ENCODE measurements at places on chromosomes 3 and 15.

- H3K36me3 ChIP-seq, result no peaks in the 10 kb centered on the region
- H3K4me3 ChIP-seq, result no peak overlapping the region
- H3K4me1 ChIP-seq, result no peaks in the 10 kb centered on the region
- no peak overlapping the region for H3K27ac ChIP-seq
- no peak for DNase-seq
- H3K27me3 ChIP-seq, result no peaks in the 10 kb centered on the region
These were observed 13.1 kb upstream of the FMN1 start for GRCh38 chr15:33207646-33208045.

GRCh38 chr3:33318710-33319380 is 41.6 kb downstream of the FBXL2 start:
- no peak overlapping the region for H3K27ac ChIP-seq
- no peak for DNase-seq
- no peak overlapping the region for H3K4me3 ChIP-seq

GRCh38 chr3:3826521-3826920 is 27.3 kb downstream of the LRRN1 start:
- H3K27me3 ChIP-seq, result no peaks in the 10 kb centered on the region
- no peak for DNase-seq
- H3K27ac ChIP-seq, result no peak overlapping the region
- no peak overlapping the region for H3K4me3 ChIP-seq

DNA sequence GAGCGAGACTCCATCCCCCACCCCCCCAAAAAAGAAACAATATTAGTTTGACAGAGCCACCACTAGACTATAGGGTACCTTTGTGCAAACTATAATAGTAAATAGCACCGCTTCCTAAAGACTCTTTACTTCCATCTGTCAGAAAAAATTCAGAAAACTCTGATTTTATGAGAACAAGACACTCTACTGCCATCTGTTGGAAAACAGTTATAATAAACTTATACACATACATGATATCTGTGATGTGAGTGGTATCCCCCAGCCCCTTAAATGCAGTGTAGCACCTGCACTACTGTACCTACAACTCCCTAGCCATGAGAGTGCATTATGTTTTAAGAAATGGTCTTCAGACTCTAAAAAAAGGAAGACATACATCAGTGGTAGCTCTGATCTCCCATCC is 47.1 kb upstream of the CTDSPL start:
- no peak for DNase-seq
- no peak overlapping the region for H3K27ac ChIP-seq
- no peaks in the 10 kb centered on the region for H3K27me3 ChIP-seq
- no peaks in the 10 kb centered on the region for H3K36me3 ChIP-seq
- no peaks in the 10 kb centered on the region for H3K4me1 ChIP-seq

GRCh38 chr3:153621953-153622352 is 459.9 kb downstream of the RAP2B start:
- no peak overlapping the region for H3K27ac ChIP-seq
- no peaks in the 10 kb centered on the region for H3K36me3 ChIP-seq
- H3K4me1 ChIP-seq, result no peaks in the 10 kb centered on the region

DNA sequence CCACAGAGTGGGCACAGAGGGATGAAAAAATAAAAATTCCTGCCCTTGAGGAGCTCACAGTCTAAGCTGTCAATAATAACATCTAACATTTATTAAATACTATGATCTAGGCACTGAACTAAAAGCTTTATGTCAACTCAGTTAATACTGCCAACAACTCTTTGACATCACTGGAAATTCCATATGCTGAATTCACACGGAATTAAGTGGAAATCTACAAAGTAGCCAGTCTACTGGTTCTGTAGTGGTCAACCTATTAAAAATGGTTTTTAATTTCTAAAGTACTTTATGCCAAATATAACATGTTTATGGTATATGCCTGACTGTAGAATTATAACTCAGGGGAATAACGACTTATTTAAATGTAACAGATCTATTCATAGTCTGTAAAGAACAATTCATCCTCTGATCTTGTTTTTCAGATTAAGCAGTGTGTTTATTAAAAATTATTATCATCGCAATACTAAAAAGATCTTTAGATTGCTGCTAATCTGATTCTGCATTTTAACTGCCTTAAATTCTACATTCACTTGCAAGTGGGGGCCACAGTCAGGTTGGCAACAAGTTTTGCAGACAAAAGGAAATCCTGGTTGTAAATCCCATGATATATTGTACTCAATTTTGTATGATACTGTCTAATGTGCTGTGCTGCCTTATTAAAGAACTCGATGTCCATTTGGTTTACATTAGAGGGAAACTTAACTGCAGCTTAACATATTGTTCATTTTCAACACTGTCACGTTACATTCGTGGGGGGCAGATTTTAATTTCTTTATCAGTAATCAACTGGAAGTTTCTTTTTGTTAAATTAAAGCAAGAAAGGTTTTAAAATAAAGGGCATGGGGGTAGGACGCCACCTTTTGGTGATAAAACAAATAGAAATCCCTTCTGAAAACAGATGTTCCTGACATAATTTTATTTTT is 2.6 kb upstream of the FOXP1 start:
- H3K27ac ChIP-seq, result no peak overlapping the region
- H3K27me3 ChIP-seq, result no peaks in the 10 kb centered on the region
- DNase-seq, result no peak

DNA sequence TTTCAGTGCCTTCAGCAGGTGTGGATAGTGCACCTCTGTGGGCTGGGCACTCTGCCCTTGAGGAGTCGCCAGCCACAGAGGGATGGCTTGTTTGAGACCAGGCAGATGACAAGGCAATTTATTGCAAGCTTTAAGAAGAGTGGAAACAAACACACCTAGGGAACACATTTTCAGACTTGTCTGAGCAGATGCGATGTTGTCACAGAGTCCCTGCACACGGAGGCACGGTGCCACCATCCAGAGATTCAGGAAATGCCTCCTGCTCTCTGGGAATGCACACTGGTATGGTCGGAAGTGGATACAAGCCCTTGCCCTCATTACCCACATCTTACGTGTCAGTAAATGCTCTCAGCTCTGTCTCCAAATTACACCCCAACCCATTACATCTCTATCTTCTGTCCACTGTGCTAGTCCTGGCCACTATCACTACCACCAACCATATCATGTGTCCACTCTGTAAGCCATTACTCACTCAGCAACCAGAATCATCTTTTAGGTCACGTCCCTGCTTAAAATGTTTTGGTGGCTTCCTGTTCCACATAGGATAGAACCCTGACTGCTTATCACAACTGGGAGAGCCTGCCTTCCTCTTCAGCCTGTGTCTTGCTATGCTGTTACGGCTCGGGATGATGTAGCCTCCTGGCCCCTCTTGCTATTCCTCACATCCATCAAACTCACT is 196.9 kb downstream of the SLCO3A1 start:
- H3K36me3 ChIP-seq, result no peaks in the 10 kb centered on the region
- H3K4me3 ChIP-seq, result no peak overlapping the region
- no peak overlapping the region for H3K27ac ChIP-seq
- no peaks in the 10 kb centered on the region for H3K4me1 ChIP-seq

DNA sequence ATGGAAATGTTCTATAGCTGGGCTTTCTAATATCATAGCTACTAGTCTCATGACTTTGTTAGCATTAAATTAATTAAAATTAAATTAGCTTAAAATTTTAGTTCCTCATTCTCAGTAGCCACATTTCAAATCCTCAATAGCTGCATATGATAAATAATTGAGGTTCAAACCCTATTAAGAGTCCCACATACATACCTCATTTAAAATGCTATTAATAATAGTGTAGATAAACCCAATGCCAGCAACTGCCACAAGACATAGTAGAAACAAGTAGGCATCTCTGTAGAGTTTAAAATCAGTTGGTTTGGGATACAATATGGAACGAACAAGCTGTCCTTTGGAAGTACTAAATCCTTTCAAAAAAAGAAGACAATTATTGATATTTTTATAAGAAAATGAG is 39.1 kb downstream of the ATP13A3 start:
- H3K36me3 ChIP-seq, result no peaks in the 10 kb centered on the region
- H3K4me1 ChIP-seq, result no peaks in the 10 kb centered on the region
- H3K27me3 ChIP-seq, result no peaks in the 10 kb centered on the region

GRCh38 chr3:126978291-126978690 is 4.6 kb upstream of the PLXNA1 start:
- H3K36me3 ChIP-seq, result no peaks in the 10 kb centered on the region
- no peak overlapping the region for H3K4me3 ChIP-seq
- H3K27ac ChIP-seq, result no peak overlapping the region
- H3K4me1 ChIP-seq, result no peaks in the 10 kb centered on the region
- no peak for DNase-seq

DNA sequence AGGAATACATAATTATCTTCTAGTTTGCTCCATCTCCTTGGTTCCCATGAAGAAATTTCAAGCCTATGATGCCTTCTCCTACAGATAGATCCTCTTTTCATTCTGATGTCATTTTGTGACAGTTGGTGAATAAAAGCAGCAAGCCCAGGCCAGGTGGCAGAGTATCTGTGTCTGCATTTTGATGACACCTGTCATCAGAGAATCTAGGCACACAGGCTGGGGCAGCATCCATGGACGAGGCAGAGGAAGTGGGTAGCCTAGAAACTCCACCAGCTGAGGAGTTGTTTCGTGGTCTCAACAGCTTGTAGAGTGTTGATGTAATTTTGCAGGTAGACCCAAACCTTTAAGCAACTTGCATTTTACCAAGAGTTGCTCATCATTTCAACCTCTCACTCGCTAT is 269.8 kb downstream of the FEZF2 start:
- no peak overlapping the region for H3K4me3 ChIP-seq
- no peaks in the 10 kb centered on the region for H3K4me1 ChIP-seq
- no peaks in the 10 kb centered on the region for H3K36me3 ChIP-seq
- no peaks in the 10 kb centered on the region for H3K27me3 ChIP-seq

- H3K36me3 ChIP-seq, result no peaks in the 10 kb centered on the region
- no peaks in the 10 kb centered on the region for H3K27me3 ChIP-seq
- H3K4me3 ChIP-seq, result no peak overlapping the region
- H3K4me1 ChIP-seq, result no peaks in the 10 kb centered on the region
- H3K27ac ChIP-seq, result no peak overlapping the region
These were observed 23.2 kb downstream of the SENP8 start for GRCh38 chr15:72141171-72142084.

DNA sequence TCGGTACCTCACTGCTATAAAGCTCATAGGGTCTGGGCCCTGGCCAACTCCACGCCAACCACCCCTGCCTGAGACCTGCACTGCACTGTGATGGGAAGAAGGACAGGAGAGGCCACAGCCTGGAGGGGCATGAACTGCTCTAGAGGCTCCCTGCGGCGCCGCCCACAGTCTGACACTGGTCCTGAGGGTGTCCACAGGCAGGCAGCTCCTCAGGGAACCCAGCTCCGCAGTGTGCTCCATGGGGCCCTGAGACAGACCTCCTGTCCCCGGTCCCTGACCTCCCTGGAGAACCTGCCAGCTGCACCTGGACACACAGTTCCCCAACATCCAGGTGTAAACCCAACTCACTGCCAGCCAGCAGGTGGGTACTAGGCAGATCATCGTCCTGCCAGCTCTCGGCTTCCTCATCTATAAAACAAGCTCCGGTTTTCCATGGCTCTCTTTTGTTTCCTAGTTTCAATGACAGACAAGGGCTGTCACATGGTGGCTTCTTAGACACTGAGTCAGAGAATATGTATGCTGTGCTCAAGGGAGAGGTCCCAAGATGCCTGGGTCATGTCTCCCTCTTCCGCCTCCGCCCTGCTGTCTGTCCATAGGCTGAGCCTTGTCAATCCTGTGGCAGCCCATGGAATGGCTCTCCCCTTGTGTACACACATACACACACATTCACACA is 5.1 kb upstream of the HAPLN3 start:
- no peak for DNase-seq
- no peak overlapping the region for H3K27ac ChIP-seq
- H3K4me1 ChIP-seq, result peaks cover 16% of the 10 kb centered on the region
- H3K36me3 ChIP-seq, result no peaks in the 10 kb centered on the region
- no peak overlapping the region for H3K4me3 ChIP-seq
- H3K27me3 ChIP-seq, result no peaks in the 10 kb centered on the region

DNA sequence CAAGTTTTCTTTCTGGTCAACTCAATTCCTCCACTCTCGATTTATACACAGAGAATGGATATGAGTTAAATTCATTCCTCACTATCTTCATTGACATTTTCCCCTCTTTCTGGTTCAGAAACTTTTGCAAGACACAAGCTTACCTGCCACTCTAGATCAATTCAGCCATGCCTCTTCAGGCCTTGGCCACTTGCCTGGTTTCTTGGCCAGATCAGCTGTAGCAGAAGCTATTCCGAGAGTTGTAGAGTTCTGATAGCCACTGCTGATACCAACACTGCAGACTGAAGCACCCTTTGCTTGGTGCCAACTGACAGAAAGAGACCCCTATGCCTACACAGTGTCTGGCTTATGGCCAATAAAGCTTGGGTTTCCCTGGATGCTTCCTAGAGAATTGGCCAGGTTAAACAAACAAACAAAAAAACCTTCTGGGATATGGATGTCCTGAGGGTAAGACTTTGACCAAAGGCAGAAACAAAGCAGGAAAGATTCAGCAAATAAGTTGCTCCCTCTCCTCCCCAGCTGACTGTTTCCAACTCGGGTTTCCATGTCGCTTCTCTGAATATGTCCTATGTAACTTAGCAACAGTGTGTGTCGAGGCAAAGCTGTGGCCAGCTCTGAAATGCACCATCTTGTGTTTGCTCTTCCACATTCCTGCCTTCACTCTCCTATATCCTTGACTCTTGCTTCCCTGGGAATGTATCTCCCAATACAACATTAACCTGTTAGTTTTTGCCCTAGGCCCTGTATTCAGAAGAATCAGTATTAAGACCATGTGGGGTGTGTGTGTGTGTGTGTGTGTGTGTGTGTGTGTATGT is 521.6 kb downstream of the EPHA3 start:
- H3K4me1 ChIP-seq, result no peaks in the 10 kb centered on the region
- H3K27me3 ChIP-seq, result no peaks in the 10 kb centered on the region
- no peaks in the 10 kb centered on the region for H3K36me3 ChIP-seq
- no peak overlapping the region for H3K27ac ChIP-seq
- DNase-seq, result no peak

DNA sequence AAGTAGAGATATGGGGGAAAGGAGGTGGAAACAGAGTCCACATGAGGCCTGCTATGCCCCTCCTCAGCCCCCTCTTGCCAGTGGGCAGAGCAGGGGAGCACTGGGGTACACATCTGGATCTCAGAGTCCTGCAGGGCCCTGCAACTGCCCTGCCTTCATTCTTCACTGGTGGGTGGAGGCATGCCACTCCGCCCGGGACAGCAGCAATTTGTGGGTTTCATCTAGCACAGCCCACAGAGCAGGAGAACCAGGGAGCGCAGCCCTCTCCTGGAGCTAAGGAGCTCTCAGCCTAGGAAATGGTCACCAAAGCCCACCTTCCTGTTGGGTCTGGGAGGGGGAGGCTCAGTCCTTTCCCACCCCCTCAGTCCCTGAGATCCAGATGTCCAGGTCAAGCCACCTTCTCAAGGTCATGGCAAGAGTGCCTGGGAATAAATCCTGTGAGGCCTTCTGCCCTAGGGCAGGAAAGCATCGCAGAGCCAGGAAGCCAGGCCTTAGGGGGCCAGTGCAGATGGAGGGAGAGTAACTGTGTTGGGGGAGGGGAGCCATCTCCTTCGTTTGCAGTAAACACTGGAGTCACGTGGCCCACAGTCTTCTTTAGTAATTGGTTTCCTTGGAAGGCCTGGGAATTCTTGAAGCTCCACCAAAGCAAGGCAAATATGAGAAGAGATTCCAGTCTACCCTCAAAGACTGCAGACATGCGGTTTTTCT is 31.0 kb downstream of the ANP32A start:
- no peaks in the 10 kb centered on the region for H3K36me3 ChIP-seq
- no peak for DNase-seq
- no peaks in the 10 kb centered on the region for H3K4me1 ChIP-seq

Measured in Peyer's patch (tissue), 4 donors.